ENCODE measurements at places on chromosomes 1 and 21.

GRCh38 chr21:25885405-25885804, 150.6 kb downstream of the GABPA start:
- no peak for DNase-seq

- no peak for DNase-seq
Measured at GRCh38 chr1:48249868-48250267, 27.4 kb downstream of the SLC5A9 start.

GRCh38 chr1:209643285-209644020, 8.8 kb downstream of the LAMB3 start:
- no peak for DNase-seq

DNA sequence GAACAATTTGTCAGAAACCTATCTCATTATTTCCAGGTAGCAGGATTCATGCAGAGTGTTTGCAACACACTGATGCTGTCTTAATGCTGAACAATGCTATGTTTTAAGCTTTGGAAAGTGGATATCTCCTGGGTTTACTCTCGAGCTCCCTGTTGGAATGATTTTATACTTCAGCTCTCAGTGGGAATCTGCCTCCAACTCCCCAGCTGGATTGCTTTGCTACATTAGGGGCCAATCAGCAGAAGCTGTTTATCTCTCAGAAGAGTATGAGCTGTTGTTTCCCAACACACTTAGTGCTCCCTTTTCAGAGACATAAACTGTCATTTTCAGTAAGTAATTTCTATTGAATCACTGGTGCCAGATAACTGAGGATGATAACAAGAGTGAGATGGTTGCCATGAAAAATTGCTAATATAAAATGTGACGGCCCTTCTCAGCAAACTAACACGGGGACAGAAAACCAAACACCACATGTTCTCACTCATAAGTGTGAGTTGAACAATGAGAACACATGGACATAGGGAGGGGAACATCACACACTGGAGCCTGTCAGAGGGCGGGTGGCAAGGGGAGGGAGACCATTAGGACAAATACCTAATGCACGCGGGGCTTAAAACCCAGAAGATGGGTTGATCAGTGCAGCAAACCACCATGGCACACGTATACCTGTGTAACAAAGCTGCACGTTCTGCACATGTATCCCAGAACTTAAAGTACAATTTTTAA, 265.9 kb upstream of the RUNX1 start:
- DNase-seq, result no peak

- DNase-seq, result no peak
Measured at GRCh38 chr1:76395059-76395458, 320.5 kb downstream of the ST6GALNAC3 start.

DNA sequence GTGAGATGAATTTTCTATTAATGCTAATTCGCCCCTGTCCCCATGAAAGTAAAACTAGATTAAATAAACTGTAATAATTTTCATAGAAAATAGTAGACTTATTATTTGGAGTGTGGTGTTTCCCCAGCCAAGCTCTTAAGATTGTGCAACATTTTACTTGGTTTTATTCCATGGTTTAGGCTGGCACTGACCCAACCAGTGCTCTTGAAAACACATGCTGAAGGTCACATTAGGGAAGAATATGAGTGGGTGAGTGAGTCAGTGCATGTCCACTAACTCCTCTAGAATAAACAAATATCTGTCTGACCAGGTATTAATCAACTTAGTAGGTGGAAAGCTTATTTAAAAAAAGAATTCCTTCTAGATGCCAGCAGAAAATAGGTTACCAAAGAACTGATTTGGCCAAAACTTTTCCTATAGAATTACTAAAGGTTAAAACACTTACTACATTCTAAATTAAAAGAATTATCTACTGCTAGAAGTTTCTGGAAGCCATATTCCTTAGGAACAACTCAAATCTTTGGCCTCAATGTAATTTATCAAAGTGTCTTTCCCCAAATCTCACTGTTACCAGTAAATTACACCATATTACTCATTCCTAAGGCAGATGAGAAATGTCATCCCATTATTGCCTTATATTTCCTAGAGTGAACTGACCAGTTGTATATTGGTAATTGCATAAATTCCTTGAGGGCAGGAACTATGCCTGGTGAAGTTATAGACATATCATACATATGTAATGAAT, 89.7 kb upstream of the RGS1 start:
- DNase-seq, result no peak

- peak; percentile 2 for DNase-seq
Measured at GRCh38 chr1:116325922-116326321, 47.1 kb upstream of the ATP1A1 start.

- no peak for DNase-seq
Measured at GRCh38 chr21:26117972-26118367, 52.6 kb downstream of the APP start.

DNA sequence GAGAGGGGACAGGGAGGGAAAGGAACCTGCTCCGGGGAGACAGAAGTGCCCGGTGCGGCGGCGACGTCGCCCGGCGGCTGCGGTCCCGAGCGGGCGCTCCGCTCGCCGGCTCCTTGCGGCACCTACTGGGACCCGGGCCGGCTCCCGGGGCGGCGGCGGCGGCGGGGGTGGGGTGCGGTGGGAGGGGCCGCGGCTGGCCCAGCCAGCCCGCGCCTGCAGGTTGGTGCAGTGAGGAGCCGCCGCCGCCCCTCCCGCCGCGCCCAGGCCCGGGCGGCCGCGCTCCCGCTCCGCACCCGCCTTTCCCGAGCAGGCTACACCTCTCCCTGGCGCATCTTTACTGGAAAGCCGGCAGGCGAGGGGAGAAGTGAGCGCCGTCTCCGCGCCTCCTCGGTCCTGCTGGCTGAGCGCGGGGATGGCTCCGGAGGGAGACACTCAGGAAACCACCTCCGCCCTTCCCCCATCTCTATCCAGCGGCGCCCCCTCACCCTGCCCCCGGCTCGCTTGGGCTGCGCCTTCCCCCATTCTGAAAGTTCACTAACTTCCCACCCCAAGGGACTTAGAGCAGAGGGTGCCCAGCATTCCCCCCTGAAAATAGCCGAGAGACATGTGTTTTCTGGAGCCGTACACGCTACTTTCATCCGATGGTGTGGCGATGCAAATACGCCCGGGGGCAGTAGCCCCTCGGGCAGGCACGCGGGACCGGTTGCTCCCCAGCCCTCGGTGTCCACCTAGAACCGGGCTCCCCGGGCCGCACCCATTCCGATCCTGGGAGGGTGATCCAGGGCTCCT, at the start of gene PLD5:
PLD5 (minus strand) TSS at position 127 of the 789 bp plus-strand sequence.
- DNase-seq, result no peak

DNA sequence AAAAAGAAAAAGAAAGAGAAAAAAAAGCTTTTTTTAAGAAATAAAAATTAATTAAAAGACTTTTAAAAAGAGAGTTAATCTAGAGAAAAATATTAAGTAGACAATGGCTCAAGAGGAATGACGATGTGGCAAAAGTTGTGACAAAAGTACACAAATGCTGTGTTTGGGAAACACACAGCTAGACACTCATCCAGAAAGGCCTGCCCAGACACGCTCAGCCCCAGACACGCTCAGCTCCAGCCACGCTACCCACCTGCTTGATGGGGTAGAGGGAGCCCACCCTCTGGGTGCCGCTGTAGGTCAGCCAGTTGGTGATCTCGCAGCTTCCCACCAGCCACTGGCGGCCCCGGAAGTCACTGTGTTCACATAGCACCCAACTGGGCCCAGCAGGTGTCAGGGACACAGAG, 10.2 kb downstream of the CD52 start:
- no peak for DNase-seq

DNA sequence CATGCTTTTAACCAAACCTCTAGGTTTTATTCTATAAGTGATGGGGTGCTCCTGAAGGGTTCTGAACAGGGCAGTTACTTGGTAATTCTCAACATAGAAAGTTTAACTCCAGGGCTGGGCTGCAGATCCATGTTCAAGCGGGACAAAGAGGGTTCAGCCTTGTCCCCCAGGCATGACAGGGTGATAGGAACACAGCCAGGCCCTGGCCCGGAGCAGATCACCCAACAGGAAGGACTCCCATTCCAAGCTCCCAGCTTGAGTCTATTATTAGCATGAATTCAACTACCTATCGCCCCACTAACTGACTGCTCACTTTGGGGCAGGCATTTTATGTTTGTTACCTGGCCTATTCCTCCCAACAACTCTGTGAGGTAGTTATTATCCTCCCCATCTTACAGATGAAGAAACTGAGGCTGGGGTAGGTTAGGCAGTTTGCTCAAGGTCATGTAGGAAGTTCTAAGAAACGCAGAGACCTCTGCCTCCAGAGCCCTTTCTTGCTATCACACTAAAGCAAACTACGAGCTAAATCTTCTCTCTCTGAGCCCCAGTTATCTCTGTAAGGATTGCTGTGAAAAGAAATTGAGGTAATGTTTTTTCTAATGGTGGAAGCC, 14.5 kb downstream of the ASAP3 start:
- no peak for DNase-seq

DNA sequence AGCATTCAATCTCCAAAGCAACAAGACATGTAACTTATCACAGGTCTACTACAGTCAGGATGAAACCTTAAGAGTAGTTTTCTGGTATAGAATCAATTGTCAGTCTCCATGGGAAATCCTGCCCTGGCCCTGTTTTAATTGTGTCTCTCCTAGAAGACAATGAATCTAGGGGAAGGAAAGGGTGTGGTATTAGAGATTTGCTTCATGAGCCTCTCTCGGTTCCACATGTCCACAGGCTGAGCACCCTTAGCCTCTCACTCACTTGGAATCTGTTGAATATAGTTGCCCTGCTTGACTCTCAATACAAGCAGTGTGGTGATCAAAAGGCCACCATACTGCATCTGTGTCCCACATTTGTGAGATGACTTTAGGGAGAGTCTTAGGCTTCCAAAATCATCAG, 17.7 kb downstream of the SPATA46 start:
- no peak for DNase-seq

- no peak for DNase-seq
Measured at GRCh38 chr21:32094804-32095203, 184.0 kb downstream of the MIS18A start.

- no peak for DNase-seq
Measured at GRCh38 chr1:169885207-169885606, 8.5 kb downstream of the SCYL3 start.

DNA sequence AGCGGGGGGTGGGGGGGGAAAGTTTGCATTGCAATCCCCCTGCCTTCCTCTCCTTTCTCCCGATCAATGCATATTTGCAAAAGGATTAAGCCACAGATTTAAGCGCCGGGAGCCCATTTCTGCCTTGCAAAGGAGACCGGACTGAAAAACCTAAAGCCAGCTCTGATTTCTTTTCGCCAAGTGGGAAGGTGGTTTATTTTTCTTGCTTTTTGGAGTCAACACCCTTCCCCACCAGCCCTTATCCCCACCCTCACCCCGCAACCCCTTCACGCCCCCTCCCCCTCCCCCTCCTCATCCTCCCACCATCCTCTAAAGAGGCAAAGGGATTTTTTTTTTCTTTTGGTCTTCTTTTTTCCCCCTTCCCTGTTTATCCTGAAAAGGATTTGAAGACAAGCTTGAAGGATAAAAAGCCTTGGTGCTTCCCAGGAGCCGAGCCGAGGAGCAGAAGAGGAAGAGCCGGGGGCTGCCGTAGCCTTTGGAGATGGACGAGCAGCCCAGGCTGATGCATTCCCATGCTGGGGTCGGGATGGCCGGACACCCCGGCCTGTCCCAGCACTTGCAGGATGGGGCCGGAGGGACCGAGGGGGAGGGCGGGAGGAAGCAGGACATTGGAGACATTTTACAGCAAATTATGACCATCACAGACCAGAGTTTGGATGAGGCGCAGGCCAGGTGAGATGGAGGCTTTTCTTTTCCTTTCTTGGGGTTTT, 513 bp downstream of the PBX1 start:
- no peak for DNase-seq

DNA sequence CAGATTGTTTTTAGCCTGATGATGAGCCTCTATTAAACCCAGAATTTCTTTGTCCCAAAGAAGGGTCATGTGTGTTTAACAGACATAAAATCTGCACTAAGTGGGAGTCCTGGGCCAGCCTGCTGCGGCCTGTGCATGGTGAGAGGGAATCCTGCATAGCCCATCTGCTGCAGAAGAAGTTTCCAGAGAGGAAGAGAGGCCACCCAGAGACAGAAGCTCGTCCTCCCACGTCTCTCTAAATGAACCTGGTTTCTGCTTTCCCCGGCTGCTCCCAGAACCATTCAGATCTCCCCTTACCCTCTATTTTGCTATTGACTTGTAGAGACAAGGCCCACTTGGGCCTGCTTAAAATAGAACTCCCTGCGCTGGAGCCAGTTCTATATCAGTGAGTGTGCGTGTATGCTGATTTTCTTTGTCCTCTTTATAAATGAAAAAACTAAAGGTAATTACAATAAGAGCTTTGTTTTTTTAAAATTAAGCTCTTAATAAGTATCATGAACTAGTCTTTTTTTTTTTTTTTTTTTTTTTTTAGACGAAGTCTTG, 142.8 kb upstream of the RAB4A start:
- no peak for DNase-seq

DNA sequence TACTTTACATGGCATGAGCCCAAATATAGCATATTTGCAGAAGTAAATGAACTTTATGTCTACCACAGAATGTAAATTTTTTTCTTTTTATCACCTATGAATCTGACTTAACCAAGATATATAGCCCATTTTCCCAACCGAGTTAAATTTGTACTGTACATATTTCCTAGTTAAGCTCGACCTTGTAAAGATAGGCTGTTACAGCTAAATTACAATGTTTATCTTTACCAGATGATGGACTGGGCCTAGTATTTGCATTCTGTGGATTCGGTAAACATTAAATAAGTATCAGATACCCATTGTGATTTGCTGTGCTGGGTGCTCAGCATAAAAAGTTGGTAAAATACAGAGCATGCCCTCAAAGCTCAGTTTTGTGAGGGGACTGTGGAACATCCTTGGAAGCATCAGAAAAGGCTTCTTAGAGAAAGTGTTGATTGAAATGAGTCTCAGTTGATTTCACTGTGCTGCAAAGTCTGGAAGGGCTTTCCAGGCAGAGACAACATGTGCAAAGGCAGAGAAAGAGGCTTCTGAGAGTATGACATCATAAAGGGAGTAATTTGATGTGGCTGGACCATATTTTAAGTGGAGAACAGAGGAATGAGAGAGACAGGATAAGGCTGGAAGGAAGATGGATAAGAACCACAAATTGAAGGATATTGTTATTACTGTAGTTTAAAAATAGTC, 27.4 kb downstream of the MORC3 start:
- DNase-seq, result no peak

- no peak for DNase-seq
Measured at GRCh38 chr1:180909462-180909976, 3.2 kb upstream of the KIAA1614 start.

DNA sequence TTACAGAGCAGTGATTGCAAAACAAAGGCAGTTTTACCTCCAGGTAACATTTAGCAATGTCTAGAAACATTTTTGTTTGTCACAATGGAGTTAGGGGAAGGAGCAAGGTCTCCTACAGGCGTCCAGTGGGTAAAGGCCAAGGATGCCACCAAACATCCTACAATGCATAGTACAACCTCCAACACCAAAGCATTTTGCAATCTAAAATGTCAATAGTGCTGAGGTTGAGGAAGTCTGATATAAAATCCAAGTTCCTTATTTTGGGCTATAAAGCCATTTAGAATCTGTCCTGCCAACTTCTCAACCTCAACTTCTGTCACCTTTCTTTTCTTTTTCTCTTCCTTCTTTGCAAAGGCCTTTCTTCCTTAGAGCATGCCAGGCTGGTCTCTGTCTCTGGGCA, 111.2 kb downstream of the FASLG start:
- DNase-seq, result no peak

Measured in stimulated activated CD8-positive, alpha-beta memory T cell treated with anti-CD3 and anti-CD28 coated beads, Interleukin-7, amount 100 ng/mL, for 1 hour (primary cell).